ENCODE measurements at places on chromosomes 5 and 9.

- DNase-seq, result no peak
Observed at GRCh38 chr5:113092683-113093082, 116.1 kb downstream of the DCP2 start.

DNA sequence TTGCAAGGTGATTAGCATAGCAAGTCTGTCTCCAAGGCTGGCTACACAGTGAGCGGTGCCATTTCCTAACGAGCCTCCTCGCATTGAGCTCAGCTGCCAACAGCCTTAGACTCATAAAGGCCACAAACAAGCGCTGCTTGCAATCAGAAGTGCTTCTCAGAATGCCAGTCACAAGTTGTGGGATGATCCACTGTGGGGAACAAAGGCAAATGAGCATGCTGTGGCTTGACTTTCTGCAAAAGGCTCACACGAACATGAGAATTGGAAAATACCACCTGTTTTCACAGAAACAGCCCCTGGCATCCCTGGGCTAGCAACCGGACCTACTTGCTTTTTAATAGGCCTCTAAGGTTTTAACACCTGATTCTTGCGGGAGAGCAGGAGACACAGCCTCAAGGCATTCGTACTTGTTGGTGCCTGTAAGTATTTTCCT, 215.5 kb downstream of the FANCC start:
- no peak for DNase-seq

GRCh38 chr9:14180093-14180959, 133.6 kb downstream of the NFIB start:
- no peak for DNase-seq

- no peak for DNase-seq
Observed at GRCh38 chr5:177232761-177233160, 70.8 kb downstream of the RAB24 start.

DNA sequence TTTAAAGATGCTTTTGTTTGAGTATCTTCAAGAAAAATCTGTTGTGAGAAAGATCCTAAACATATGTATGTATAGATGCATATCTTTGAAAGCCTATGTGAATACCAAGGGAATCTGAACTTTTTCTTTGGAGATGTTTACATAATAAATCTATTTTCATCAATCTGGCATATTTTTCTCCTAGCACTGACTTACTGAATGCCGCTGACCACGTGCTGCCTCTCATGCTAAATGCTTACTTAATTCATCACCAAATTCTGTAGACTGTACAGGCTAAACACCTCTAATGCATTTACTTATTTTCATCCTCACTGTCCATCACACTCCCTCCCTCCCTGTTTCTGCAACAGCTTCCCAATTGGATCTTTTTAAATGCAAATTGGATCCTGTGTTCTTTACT, 566.2 kb upstream of the WWC1 start:
- no peak for DNase-seq

- no peak for DNase-seq
Observed at GRCh38 chr5:70440-70839, 21.5 kb upstream of the PLEKHG4B start.

- DNase-seq, result no peak
Observed at GRCh38 chr9:84819491-84819991, 150.0 kb downstream of the NTRK2 start.

DNA sequence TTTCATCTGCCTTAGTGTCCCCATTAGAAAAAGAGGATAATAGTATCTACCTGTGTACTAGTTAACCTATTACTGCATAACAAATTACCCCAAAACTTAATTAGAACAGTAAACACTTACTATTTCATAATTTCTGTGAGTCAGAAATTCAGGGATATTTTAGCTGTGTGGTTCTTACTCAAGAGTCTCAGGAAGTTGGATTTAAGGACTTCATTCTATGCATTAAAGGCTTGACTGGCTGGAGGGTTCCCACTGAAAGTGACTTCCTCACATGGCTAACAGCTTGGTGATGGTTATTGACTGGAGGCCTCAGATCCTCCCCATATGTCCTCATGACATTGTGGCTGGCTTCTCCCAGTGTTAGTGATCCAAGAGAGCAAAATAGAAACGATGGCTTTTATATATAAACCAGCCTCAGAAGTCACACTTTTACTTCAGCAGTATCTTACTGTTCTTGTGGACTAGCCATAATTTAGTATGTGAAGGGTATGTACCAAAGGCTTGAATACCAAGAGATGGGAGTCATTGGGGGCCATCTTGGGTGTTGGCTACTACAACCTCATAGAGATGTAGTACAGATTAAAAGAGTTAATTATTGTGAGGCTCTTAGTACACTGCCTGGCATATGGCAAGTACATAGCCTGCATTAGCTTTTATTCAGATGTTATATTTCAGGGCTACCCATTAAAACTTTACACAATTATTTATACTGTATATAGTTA, 9.9 kb downstream of the RAD23B start:
- DNase-seq, result no peak

- DNase-seq, result no peak
Observed at GRCh38 chr5:10538789-10539686, 24.8 kb upstream of the ANKRD33B start.

- DNase-seq, result no peak
Observed at GRCh38 chr5:56640763-56641406, 174.5 kb upstream of the MAP3K1 start.

- no peak for DNase-seq
Observed at GRCh38 chr9:75930190-75930589, 39.7 kb downstream of the PCSK5 start.

DNA sequence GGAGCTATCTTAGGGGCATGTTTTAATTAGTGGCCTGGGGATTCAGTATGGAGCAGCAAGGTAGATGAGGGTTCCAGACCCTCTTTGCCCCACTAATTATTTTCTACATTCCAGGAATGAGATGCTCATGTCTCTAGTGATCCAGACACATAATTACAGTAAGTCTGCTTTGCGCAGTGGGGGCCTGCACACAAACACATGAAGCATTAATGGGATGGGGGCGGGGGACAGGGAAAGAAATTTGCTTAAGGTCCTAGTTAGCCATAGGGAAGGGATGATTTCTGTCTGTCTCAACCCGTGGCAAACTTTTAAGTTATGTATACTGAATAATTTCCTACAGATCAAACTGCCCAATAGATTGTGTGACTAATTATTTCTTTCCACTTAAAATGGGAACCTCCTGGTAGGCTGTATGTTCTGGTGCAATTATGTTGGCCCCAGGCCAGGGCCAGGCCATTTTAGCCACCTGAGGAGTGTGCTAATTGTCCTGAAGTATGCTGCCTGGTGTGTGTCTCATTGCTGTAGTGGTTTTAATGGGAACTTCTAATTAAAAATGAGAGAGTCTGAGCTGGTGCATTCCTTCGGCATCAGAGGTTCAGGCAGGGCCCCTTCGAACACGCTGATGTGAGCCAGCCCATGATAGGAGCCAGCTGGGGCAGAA, 134.4 kb downstream of the PTTG1 start:
- no peak for DNase-seq

GRCh38 chr9:137087409-137087925, 682 bp downstream of the MAN1B1 start:
- DNase-seq, result no peak

DNA sequence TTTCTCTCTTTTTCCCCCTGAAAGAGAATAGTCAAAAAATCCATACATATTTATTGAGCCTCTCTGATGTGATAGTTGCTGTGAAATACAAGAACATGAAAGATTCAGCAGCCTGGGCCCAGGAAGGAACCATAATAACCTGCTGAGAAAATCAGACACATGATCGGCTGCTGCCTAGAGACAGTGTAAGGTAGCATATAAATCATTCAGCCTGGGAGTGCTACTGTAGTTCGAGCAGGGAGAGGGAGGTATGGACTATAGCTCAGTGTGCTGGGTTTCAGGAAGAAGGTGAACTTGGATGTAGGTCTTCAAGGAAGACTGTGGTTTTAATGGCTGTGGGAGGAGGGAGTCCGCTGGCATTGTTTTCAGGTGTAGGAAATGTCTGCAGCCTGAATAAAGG, 469.1 kb downstream of the RAB3C start:
- DNase-seq, result no peak

DNA sequence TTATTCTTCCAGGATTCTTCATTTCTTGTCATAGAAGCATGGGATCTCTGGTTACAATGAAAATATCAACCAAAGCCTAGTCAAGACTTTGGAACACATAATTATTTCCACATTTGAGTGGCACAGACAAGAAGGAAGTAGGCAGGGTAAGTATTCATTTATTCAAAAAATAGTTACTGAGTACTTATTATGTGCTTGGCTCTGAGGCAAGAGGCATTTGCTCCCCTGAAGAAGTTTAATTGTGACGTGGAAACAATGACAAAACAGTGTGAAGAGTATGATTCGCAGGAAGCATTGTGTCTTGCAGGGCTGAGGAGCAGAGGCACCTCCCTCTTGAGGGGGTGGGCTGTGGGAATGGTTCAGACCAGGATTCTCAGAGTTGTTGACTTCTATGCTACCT, 45.0 kb upstream of the TNFSF15 start:
- no peak for DNase-seq

GRCh38 chr5:151700296-151700695, 13.6 kb upstream of the SPARC start:
- no peak for DNase-seq

- DNase-seq, result no peak
Observed at GRCh38 chr9:92747459-92748232, 17.0 kb downstream of the BICD2 start.

- no peak for DNase-seq
Observed at GRCh38 chr5:78483809-78484521, 123.5 kb downstream of the SCAMP1 start.

DNA sequence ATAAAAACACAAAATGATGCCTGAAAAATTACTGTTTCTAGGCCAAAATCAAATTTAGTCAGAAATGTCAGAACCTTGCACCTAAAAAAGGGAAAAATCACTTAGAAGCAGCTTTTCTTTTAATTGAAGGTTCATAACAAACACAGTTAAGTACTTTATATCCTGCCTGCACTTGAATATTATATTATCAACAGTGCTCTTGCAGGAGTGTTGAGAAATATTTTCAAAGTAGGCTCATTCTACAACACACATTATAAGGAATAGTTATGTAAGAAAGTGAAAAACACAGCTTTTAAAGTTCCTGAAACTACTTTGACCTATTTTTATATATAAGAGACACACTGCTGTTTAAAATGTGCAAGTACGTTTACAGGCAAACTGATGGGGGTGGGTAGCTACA, 8.3 kb downstream of the EDIL3 start:
- no peak for DNase-seq

DNA sequence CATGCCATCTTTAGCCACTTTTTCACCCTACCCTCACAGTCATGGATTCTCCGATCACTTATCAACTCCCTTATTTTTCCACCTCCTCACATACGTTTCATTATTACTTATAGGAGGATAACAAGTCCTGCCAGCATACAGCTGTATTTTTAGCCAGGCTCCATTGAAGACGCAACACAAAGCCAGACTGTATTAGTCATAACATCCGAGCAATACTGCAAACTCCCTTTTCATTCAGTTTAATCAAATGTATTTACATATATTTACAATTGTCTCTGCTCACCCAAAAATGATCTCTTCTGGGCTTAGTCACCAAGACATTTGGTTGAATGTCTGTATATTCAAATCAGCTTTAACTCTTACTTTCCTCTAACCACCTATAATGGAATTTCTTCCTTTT, 126.4 kb upstream of the PRLR start:
- DNase-seq, result no peak

GRCh38 chr5:149845601-149846000, 99.0 kb downstream of the PDE6A start:
- DNase-seq, result no peak

DNA sequence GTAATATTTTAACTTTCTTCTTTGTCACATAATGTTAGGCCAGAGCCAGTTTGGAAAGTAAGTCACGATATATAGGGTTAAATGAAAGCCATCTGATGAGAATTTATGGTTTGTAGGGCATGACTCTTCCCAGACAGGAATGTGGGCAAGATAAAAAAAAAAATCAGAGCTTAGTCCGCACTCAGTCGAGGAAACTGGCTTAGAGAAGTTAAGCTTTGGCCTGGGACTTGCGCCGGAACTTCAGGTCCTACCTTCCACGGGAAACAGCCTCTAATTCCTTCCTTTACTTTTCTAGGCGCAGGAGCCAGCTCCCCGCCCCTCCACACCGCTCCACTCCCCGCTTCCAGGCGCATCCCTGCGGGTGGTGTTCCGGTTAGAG, 475 bp downstream of the DDX31 start:
- no peak for DNase-seq

GRCh38 chr5:89584339-89584956, 701.5 kb upstream of the MEF2C start:
- peak; percentile 23 for DNase-seq

DNA sequence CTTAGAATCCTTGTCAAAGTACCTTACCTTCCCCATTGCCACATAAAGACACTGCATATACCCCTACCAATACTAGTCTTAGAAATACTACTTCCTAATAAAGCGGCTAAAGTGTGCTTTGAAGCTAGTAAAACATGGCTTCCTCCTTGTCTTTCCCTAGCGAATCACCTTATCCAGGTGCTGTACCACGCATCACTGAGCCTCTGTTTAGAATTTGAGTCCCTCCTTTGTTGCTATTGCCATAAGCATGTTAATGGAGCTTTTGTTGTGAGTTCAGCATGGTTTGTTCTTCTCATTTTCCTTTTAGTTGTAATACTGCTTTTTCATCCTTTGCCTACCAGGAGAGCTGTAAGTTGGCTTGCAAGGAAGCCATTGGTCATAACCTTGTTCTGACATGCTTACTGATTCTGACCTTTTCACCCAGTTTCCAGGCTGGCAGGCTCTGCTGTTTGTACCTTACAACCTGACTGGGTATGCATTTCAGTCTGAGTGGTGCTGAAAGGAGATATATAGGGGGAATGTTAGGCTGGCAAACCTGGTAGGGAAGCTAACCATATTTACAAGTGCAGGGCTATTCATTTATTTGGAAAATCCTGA, 49.8 kb downstream of the LMNB1 start:
- DNase-seq, result no peak

DNA sequence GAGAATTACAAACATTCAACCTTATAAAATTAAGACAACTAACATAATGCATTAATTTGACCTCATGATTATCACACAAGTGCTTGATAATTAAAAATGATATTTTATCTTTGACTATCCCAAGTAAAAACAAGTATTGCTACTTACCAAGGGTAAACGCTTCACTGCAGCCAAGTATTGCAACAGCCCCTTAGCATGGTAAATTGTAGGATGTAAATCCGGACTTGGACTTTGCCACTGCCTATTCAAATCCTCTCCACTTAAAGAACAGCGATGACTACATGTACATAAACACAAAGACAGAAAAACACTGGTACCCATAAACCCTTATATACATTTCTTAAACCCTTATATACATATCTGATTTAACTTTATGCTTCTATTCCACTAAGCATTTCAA, 155.1 kb downstream of the AGTPBP1 start:
- DNase-seq, result no peak

GRCh38 chr5:120988491-120988890, 524.4 kb downstream of the PRR16 start:
- DNase-seq, result no peak

All from HCT116 (cell line).